ENCODE measurements at places on chromosomes 5 and 9. TPM values are rescaled to one million over a fixed set of nuclear protein-coding genes. Genes with fewer than 3 reads are reported as not detected.

- H3K27ac ChIP-seq = no peak overlapping the region
- H3K4me3 ChIP-seq = peak overlapping the region; percentile 31
- peaks cover 36% of the 10 kb centered on the region for H3K36me3 ChIP-seq
- H3K27me3 ChIP-seq = no peaks in the 10 kb centered on the region
- H3K4me1 ChIP-seq = peaks cover 41% of the 10 kb centered on the region
Observed at GRCh38 chr9:133359399-133360175, 3.2 kb downstream of the SURF2 start.

Gene DDX4
- total RNA-seq = not detected

DNA sequence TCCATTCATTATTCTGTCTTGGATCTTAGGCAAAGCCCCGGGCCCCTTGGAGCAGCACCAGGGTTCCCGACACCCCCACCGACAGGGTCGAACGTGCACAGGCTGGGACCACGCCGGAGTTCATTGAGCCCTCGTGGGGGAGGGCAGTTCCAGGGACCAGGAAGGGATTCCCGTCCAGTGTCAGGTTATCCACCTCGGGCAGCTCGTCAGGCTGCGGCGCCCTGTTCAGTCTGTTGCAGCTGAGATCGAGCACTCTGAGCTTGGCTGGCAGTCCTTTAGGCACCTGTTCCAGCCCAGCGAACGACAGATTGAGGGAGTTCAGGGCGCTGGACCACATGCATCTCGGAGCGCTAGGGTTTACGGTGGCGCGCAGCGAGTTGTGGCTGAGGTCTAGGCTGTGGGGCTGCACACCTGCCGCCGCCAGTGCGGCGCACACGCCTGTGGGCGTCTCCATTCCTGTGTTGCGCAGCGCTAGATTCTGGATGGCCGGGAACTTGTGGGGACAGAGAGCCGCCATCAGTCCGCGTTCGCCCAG is 1.1 kb downstream of the CD14 start:
- peaks cover 4% of the 10 kb centered on the region for H3K36me3 ChIP-seq
- H3K4me1 ChIP-seq = peaks cover 17% of the 10 kb centered on the region
- peak overlapping the region; percentile 83 for H3K4me3 ChIP-seq
- DNase-seq = no peak
- no peak overlapping the region for H3K27ac ChIP-seq

DNA sequence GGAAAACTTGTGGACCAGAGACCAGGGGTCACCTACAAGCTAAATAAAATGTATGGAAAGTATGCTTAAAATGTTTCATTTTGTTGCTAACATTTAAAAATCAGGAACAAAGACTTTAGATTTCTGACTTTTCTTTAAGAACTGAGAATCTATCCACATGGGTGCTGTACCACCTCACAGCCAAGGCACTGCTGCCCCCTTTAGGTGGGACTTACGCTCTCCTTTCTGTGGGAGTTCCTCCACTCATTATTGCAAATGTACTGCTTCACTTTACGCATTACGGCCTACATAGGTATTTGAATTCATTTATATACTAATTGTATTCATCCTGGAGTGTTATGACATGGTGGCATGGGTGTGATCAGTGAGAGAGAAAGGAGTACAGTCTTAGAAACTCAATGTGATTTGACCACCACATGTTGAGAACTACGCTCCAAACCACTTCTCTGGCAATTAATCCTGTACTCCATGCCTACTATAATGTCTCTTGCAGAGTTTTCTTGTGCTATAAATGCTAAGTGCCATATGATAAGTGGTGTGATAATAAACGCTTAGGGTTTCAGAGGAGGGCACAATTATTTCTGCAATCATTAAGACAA is 24.7 kb upstream of the CETN3 start:
- no peak overlapping the region for H3K4me3 ChIP-seq
- no peaks in the 10 kb centered on the region for H3K4me1 ChIP-seq
- peaks cover 21% of the 10 kb centered on the region for H3K27me3 ChIP-seq
- no peaks in the 10 kb centered on the region for H3K36me3 ChIP-seq
- H3K27ac ChIP-seq = no peak overlapping the region
- peak; percentile 10 for DNase-seq

- no peak overlapping the region for H3K4me3 ChIP-seq
- H3K27me3 ChIP-seq = peaks cover 11% of the 10 kb centered on the region
- H3K27ac ChIP-seq = no peak overlapping the region
- H3K36me3 ChIP-seq = peaks cover 1% of the 10 kb centered on the region
- DNase-seq = no peak
- H3K4me1 ChIP-seq = no peaks in the 10 kb centered on the region
Observed at GRCh38 chr5:53116597-53116996, 7.0 kb upstream of the MOCS2 start.

- H3K4me3 ChIP-seq = no peak overlapping the region
- H3K27me3 ChIP-seq = no peaks in the 10 kb centered on the region
- no peaks in the 10 kb centered on the region for H3K36me3 ChIP-seq
- H3K27ac ChIP-seq = no peak overlapping the region
Observed at GRCh38 chr5:166441-167372, 24.6 kb upstream of the LRRC14B start.

DNA sequence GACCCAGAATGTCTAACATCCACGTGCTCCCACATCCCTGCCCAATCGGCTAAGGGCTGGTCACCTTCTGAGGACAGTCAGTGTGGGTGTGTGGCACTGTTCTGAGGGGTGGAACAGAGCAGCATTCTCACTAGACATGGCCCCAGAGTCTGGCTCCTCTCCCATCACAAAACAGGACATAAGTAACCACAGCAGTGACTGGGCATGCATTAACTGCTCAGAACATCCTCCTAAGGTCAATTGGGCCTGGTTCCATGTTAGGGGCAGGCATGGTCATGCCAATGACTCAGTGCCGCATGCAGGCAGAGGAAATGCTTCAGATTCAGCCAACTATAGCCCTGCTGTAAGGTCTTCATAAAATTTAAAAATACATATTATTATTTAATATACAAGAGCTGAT is 12.9 kb downstream of the MACROH2A1 start:
- peak overlapping the region; percentile 71 for H3K27ac ChIP-seq
- peaks cover 79% of the 10 kb centered on the region for H3K4me1 ChIP-seq
- no peaks in the 10 kb centered on the region for H3K27me3 ChIP-seq
- H3K4me3 ChIP-seq = no peak overlapping the region
- no peak for DNase-seq
